Vagina (tissue), 2 donors: ENCODE measurements at places on chromosomes 12 and 14.

GRCh38 chr12:15774819-15775218, 14.4 kb downstream of the EPS8 start:
- DNase-seq, result no peak
- H3K27me3 ChIP-seq, result no peaks in the 10 kb centered on the region
- H3K4me1 ChIP-seq, result peaks cover 50% of the 10 kb centered on the region
- no peaks in the 10 kb centered on the region for H3K36me3 ChIP-seq

DNA sequence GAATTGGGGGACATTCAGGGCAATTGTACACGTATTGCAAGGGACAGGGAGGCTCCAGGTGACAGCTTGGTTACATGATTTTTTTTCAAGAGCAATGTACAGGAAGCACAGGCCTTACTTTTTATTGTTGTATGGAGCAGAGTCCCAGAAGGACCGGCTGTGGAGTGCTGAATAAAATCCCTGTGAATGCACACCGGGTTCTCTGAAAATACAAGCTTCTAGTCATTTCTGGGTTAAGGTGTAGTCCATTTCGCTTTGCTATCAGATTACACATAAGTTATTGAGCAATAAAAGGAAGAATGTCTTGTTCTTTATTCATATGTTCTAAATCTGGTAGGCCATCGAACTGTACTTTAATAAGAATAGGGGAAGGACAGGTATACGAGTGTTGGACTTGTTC, 52.2 kb downstream of the PDE3A start:
- DNase-seq, result no peak
- no peaks in the 10 kb centered on the region for H3K4me1 ChIP-seq
- no peaks in the 10 kb centered on the region for H3K27me3 ChIP-seq

DNA sequence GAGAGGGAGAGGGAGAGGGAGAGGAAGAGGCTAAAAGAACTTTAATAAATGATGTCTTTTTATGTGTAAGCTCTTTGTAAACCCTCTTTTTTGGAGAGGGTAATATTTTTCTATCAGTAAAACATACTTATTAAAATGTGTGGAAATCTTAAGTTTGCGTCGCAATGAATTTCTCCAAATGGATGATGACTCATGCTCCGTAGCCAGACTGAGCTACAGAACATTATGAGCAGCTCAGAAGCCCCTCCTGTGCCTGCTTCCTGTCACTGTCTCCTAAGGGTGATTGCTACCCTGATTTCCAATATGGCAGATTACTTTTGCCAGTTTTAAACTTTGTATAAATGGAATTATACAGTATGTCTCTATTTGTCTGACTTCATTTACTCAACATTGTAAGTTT, 13.0 kb upstream of the PYGL start:
- no peak overlapping the region for H3K27ac ChIP-seq
- no peaks in the 10 kb centered on the region for H3K36me3 ChIP-seq
- H3K27me3 ChIP-seq, result no peaks in the 10 kb centered on the region
- DNase-seq, result peak; percentile 49

GRCh38 chr14:55336162-55336561, 64.9 kb downstream of the FBXO34 start:
- no peak overlapping the region for H3K27ac ChIP-seq
- peaks cover 66% of the 10 kb centered on the region for H3K4me1 ChIP-seq
- no peak for DNase-seq
- H3K4me3 ChIP-seq, result no peak overlapping the region
- no peaks in the 10 kb centered on the region for H3K36me3 ChIP-seq
- H3K27me3 ChIP-seq, result no peaks in the 10 kb centered on the region

- H3K36me3 ChIP-seq, result peaks cover 5% of the 10 kb centered on the region
- H3K27me3 ChIP-seq, result no peaks in the 10 kb centered on the region
- DNase-seq, result no peak
- no peak overlapping the region for H3K4me3 ChIP-seq
- no peaks in the 10 kb centered on the region for H3K4me1 ChIP-seq
Measured at GRCh38 chr12:113838896-113839295, 127.2 kb downstream of the RBM19 start.
